Dermis blood vessel endothelial cell (primary cell): ENCODE measurements at places on chromosomes 1 and 21. TPM values are rescaled to one million over a fixed set of nuclear protein-coding genes. Genes with fewer than 3 reads are reported as not detected.

GRCh38 chr1:111894497-111894896 is 95.0 kb downstream of the KCND3 start:
- DNase-seq, result no peak

DNA sequence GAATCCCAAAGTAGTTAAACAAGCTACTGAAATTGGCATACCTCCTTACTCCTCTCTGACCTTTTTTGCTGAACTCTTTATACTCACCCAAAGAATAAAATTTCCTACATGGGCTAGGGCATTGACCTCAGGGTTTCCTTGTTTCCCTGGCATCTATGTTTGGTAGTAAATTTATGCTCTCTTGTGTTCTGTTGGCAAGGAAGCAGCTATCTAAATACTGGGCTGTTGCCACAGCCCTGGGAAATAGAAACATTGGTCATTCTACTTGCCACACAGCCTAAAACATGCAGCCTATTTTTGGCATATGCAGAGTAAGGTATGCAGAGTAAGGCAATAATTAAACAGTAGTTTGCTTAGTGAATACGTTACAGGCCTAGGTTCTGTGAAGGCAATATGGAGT is 351.4 kb downstream of the HLX start:
- DNase-seq, result peak; percentile 63

Gene PLPPR4
- 0.05 and 0.34 TPM in 2 replicates for total RNA-seq

GRCh38 chr21:44533891-44534627 is 5.9 kb downstream of the KRTAP10-1 start:
- no peak for DNase-seq

Gene PDZK1
- 0.33 and 0.34 TPM in 2 replicates for total RNA-seq

GRCh38 chr1:204417074-204417997 is 5.7 kb upstream of the PPP1R15B start:
- peak; percentile 96 for DNase-seq

- DNase-seq, result peak; percentile 33
Observed at GRCh38 chr1:233440951-233441401, 113.5 kb downstream of the MAP3K21 start.

DNA sequence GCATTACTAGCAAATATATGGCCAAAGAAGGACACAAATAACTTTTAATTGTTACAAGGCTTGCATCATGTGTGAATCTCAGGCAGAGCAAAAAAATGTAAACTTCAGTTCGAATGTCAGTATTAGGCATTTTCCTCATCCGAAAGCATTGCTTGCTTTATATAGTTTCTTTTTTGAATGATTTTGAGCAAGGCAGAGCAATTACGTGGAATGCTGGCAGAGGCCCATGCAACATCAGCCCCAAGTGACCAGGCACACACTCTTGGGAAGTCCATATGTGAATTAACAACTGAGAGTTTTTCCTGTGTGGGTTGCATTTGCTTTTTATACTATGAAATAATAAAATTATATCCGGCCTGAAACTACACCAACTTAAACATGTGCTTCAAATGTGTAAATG is 274.8 kb downstream of the PTPRC start:
- peak; percentile 45 for DNase-seq

DNA sequence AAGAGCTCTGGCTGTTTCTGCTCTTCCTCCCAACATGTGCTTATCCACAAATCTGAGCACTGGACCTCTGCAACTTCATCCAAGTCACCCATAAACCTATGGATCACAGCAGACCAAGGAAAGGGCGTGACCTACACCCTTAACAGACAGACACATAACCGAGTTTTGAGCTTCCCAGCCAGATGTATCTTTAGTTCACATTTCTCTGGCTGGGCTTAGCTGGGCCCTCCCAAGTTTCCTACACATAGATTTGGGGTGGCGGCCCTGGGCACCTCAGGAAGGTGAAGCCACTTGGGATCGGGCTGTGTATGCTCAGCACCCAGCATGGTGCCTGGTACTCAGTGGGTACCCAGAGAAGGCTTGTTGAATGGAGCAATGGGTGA is 26.4 kb downstream of the FAAH start:
- DNase-seq, result no peak

DNA sequence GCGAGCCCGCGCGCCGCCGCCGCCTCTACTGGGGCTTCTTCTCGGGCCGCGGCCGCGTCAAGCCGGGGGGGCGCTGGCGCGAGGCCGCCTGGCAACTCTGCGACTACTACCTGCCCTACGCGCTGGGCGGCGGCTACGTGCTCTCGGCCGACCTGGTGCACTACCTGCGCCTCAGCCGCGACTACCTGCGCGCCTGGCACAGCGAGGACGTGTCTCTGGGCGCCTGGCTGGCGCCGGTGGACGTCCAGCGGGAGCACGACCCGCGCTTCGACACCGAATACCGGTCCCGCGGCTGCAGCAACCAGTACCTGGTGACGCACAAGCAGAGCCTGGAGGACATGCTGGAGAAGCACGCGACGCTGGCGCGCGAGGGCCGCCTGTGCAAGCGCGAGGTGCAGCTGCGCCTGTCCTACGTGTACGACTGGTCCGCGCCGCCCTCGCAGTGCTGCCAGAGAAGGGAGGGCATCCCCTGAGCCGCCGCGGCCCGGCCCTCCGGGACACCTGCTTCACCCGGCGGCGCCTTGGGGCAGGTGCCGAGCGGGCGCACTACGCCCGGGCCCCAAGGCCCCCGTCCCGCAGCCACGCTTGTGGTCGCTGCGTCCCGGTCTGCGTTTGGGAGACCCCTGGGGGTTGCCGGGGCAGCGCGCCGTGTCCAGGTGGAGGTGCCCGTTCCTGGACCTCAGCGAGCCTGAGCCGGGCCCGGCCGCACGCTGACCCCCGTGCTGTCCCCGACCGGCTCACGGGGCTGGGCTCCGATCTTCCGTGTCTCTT is 944 bp downstream of the B3GALT6 start:
- DNase-seq, result no peak

- no peak for DNase-seq
Observed at GRCh38 chr1:15123925-15124324, 29.6 kb upstream of the TMEM51 start.

Gene FMO3
- total RNA-seq, result 0.37 TPM in 1 of 2 replicates, not detected in the other

Gene MRPS6
- total RNA-seq, result 14.3 and 16.3 TPM in 2 replicates

- peak; percentile 39 for DNase-seq
Observed at GRCh38 chr1:119632841-119633240, 15.2 kb downstream of the ZNF697 start.

Gene KMO
- total RNA-seq, result not detected in 2 replicates

DNA sequence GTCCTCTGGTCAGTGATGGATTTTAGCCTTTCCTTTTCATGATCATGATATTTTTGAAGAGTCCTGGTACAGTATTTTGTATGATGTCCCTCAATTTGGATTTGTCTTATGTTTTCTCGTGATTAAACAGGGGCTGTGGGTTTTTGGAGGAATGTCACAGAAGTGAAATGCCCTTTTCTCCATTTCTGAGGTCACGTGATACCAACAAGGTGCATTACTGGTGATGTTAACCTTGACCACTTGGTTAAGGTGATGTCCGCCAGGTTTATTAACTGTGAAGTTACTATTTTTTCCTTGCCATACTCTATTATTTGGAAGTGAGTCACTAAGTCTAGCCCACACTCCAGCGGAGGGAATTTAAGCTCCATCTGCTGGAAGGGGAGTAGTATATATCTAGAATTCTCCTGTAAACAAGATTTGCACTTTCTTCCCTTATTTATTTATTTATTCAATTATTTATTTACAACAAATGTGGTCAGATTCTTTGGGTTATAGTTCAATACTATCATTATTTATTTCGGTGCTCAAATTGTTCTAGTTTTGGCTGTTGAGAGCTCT is 123.4 kb downstream of the HIVEP3 start:
- DNase-seq, result peak; percentile 69

Gene TMEM240
- total RNA-seq, result 1.7 and 2.6 TPM in 2 replicates

GRCh38 chr1:184368354-184368753 is 18.5 kb upstream of the C1orf21 start:
- DNase-seq, result no peak

GRCh38 chr1:26538480-26539412 is 9.2 kb downstream of the RPS6KA1 start:
- DNase-seq, result peak; percentile 68

Gene PDE4B
- total RNA-seq, result 156 and 222 TPM in 2 replicates

- DNase-seq, result no peak
Observed at GRCh38 chr1:36947384-36947783, 86.9 kb downstream of the GRIK3 start.
